ENCODE measurements at places on chromosomes 16 and 17. TPM values are rescaled to one million over a fixed set of nuclear protein-coding genes. Genes with fewer than 3 reads are reported as not detected.

The NLRC3 gene
- 97.0 TPM for total RNA-seq

The RNF227 gene
- 2.4 TPM for total RNA-seq

The MFAP4 gene
- total RNA-seq: not detected

The SAMD14 gene
- total RNA-seq: 0.96 TPM

DNA sequence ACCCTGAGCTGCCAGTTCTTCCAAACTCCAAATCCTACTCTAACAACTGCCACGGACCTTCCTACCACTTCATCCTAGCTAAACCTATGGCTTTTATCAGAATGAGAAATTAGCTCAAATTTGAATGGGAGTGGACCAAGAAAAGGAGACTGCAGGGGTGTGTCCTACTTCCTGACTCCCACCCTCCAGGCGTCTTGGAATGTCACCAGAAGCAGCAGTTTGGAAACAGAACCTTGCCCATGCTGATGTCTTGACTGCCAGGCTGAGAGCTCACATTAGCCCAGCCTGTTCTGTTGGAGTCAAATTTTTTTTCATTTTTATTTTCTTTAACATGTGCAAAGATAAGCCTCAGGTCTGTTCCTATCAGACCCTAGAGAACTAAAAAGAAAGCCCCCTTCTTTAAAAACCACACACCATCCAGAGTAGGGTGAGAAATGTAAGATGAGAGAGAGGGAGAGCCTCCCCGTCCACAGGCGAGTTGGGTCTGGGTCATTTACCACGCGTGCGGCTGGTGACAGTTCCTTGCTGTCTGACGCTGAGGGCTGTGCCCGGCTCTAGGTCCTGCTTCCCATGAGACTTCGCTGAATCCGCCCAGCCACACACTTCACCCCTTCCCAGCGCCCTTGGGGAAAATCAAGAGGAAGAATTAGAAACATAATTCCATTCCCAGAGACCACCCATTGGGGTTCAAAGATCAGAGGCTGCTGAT lies 54.3 kb downstream of the WNT3 start:
- H3K27me3 ChIP-seq: no peaks in the 10 kb centered on the region
- no peaks in the 10 kb centered on the region for H3K4me1 ChIP-seq
- H3K27ac ChIP-seq: no peak overlapping the region
- no peak overlapping the region for H3K4me3 ChIP-seq

GRCh38 chr16:27378871-27379481 lies 23.0 kb upstream of the IL21R start:
- H3K36me3 ChIP-seq: no peaks in the 10 kb centered on the region
- DNase-seq: no peak
- H3K27ac ChIP-seq: peak overlapping the region; percentile 18
- H3K4me1 ChIP-seq: peaks cover 35% of the 10 kb centered on the region
- H3K4me3 ChIP-seq: no peak overlapping the region

DNA sequence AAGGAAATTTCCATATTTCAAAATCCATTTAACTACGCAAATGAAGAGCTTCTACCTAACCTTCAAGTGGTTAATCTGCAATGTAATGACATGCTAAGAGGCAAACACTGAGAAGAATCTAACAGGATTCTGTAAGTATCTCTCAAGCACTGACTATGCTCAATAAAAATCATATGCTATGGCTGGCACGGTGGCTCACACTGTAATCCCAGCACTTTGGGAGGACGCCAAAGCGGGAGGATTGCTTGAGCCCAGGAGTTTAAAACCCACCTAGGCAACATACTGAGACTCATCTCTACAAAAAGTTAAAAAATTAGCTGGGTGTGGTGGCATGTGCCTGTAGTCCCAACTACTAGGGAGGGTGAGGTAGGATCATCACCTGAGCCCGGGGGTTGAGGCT lies 32.7 kb downstream of the GNA13 start:
- H3K4me1 ChIP-seq: peaks cover 80% of the 10 kb centered on the region
- DNase-seq: no peak
- peaks cover 5% of the 10 kb centered on the region for H3K36me3 ChIP-seq
- H3K4me3 ChIP-seq: peak overlapping the region; percentile 42

DNA sequence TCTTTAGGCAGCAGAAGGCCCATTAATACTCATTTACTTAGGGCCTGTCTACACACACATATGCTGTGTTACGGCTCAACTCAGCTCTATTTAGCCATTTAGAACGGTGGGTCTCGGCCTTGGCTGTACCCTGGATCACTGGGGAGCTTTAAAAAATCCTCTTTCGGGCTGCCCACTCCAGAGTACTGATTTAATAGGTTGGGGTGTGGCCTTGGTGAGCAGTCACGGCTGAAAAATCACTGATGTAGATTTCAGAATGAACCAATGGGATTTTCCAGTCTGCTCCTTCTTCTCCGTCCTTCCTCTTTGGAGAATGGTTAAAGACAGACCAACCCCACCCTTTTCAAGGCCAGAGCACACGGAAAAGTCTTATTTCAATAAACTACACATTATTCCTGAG lies 223.5 kb downstream of the CCDC182 start:
- no peaks in the 10 kb centered on the region for H3K4me1 ChIP-seq
- H3K27me3 ChIP-seq: no peaks in the 10 kb centered on the region
- no peaks in the 10 kb centered on the region for H3K36me3 ChIP-seq
- DNase-seq: no peak

Measured in CD4-positive, CD25-positive, alpha-beta regulatory T cell (primary cell).